ENCODE measurements at places on chromosomes 1 and 21.

GRCh38 chr1:180415985-180416633 lies 86.3 kb downstream of the ACBD6 start:
- peak; percentile 9 for DNase-seq

- no peak for DNase-seq
These were observed 23.1 kb downstream of the SPATA6 start for GRCh38 chr1:48448932-48449331.

DNA sequence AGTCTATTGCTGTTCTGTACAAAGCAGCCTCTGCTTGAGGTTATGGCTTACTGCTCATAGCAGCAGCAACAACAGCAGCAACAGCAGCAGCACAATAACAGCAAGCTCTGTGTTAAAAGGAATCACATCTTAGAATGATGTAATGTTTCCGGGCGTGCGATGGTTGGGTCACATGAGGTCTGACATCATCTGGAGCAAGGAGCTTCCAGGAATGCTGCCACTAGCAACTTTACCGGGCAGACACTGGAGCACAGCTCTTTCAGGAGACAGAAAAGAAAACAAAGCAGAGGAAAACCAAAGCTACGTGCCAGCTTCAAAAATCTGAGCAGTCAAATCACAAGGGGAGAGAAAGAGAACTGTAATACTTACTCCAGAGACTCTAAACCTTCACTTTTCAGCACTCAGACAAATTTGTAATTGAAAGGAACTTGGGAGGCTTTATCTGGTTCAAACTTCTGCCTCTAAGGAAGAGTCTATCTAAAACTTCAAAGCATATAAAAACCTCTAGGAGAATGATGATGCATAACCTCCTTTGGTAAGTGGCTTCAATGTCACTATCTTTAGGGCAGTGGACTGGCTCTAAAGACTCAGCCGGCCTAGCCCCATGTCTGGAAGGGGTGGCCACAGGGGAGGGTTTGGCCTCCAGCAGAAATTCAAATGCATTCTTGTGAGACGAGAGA lies 28.3 kb upstream of the RAB3GAP2 start:
- DNase-seq, result peak; percentile 67

GRCh38 chr1:31412205-31412604 lies 808 bp upstream of the SERINC2 start:
- DNase-seq, result no peak

DNA sequence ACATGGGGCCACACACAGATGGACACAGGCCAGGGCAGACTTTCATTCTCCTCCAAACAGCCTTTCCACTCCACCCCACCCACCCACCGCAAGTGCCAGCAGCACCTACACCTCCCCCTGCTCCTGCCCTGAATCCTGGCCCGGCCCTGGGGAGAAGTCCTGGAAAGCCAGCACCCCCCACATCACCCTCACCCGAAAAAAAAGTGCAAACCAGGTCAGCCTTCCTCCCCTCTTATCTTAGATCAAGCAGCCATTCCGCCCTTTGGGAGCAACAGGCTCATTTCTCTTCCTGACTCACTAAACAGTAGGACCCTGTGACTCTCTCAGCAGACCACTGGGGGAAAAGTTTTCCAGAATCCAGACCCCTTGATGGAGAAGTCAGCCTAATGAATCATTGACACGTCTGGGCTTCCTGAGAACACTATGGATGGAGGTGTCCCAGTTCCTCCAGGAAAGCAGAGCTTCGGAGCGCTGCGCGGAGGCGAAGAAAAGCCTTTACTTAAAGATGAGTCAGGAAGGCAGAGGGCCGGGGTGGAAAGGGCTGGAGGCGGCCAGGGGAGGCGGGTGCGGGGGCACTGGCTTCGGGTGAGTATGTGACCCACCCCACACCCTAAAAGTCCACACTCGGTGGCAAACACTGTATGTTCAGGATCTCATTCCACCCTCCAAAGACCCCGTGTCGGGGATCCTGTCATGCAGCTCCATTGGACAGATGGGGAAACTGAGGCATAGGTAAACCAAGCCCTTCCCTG lies 588.7 kb downstream of the MATN1 start:
- no peak for DNase-seq
